Activated naive CD8-positive, alpha-beta T cell treated with anti-CD3 and anti-CD28 coated beads, Interleukin-2, amount 10 ng/mL, durations not matched to agents 7 days and 5 days (primary cell): ENCODE measurements at places on chromosomes 2 and 18. TPM values are rescaled to one million over a fixed set of nuclear protein-coding genes. Genes with fewer than 3 reads are reported as not detected.

DNA sequence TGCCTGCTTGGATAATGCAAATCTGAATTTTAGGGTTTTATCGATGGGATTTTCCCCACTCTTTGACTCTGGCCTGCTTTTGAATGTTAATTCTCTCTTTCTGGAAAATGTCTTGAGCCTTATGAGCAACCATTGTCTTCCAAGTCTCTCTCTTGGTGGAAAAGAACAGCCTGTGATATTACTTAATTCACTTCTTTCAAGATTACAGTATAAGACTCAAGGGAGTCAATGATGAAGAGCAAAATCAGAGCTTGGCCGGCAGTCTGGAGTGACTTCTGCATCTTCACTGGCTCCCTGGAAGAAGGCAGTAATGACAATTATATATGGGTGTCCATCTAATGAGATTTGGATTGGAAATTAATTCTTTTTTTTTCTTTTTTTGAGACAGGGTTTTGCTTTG, 122.9 kb upstream of the ZEB2 start:
- DNase-seq = no peak

- no peak for DNase-seq
These were observed 75.5 kb upstream of the SALL3 start for GRCh38 chr18:78904179-78904531.

DNA sequence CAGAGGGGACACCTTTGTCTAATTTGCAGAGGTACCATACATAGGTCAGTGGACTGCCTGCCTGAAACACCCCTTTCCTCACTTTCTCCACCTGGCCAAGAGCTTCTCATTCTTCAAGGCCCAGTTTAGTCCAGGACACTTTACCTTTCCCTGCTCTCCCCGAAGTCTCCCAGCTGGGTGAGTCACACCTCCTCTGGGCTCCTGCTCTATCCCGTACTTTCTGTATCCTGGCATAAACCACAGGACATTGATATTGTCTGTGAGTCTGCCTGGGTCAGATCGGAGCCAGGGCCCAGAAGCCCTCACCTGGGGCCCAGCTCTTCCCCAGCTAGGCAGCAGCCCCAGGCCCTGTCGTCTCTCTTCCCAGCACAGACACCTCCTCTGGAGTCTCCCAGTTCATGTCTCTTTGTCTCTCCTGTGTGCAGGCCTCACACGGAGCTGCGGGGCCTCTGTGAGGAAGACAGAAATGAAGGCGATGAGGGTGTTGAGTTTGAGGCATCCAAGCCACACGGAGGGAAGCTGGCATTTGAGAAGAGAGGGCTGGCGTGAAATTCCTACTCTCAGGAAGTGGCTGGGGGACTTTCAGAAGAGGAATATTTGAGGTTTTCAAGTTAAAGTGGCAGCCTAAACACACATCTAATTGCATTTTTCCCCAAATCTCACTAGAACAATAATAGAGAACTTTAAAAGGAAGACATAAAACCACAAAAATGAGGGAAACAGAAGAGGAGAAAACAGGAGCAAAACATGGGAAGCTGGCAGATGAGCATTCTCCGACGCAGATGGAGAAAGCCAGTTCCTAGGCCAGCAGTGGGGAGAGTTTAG, 79.6 kb upstream of the LAPTM4A start:
- no peak for DNase-seq

- no peak for DNase-seq
These were observed 476.3 kb downstream of the TRIB2 start for GRCh38 chr2:13193075-13193474.

DNA sequence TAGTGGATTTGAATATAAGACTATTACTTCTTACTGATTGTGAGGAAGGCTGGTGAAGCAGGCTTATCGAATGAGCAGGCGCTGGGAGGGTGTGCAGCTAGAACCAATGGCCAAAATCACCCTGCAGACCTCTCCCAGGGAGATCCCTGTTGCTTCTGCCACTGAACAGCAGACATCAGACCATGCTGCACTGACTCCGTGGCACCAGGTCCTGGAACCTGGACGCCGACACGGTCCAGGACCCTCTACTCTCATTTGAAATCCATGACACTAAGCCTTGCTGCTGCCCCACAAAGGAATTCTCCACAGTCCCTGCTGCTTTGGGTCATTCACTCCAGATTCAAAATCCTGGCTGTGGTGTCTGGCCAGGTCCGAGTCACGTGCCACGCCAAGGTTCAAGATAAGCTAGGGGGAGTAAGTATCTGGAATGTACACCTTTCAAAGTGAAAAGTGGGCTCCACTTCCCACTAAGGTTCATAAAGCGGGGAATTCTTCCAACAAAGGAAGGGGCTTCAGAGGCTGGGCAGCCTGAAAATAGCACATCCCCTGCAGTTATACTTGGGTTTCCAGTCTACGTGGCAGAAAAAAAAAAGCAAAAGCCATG, 9.0 kb upstream of the YWHAQ start:
- no peak for DNase-seq

ASPRV1 gene
- total RNA-seq = 1.2 TPM

TSN gene
- 51.5 TPM for total RNA-seq
